ENCODE measurements at places on chromosomes 12 and 14. TPM values are rescaled to one million over a fixed set of nuclear protein-coding genes. Genes with fewer than 3 reads are reported as not detected.

The FZD10 gene
- not detected for total RNA-seq

The SCNN1A gene
- total RNA-seq = 0.67 TPM

The MMP19 gene
- 1.3 TPM for total RNA-seq

The PTHLH gene
- total RNA-seq = not detected

The SAMD15 gene
- 0.11 TPM for total RNA-seq

The L3HYPDH gene
- 52.2 TPM for total RNA-seq

The LGALS3 gene
- total RNA-seq = 51.1 TPM

The SMCO2 gene
- not detected for total RNA-seq

The ANKS1B gene
- total RNA-seq = 0.28 TPM

The NANOG gene
- not detected for total RNA-seq

The ARPC3 gene
- 203 TPM for total RNA-seq

The CCDC59 gene
- 60.4 TPM for total RNA-seq

The PLEKHD1 gene
- 0.30 TPM for total RNA-seq

The KRT6A gene
- not detected for total RNA-seq

The FAM90A1 gene
- not detected for total RNA-seq

The CIROP gene
- not detected for total RNA-seq

The CD69 gene
- 31.0 TPM for total RNA-seq
